ENCODE measurements at places on chromosomes 12 and 14. TPM values are rescaled to one million over a fixed set of nuclear protein-coding genes. Genes with fewer than 3 reads are reported as not detected.

VSX2 gene
- total RNA-seq: not detected

ITGA7 gene
- total RNA-seq: 9.1 TPM

CLECL1 gene
- not detected for total RNA-seq

ADAMTS20 gene
- 0.25 TPM for total RNA-seq

SLC15A4 gene
- total RNA-seq: 19.9 TPM

ATL1 gene
- total RNA-seq: 70.6 TPM

FAM90A1 gene
- total RNA-seq: not detected

METTL3 gene
- 46.7 TPM for total RNA-seq

WSB2 gene
- total RNA-seq: 215 TPM

HELB gene
- 3.9 TPM for total RNA-seq

LRP1-AS gene
- not detected for total RNA-seq

LYZ gene
- total RNA-seq: 3.2 TPM

SLC5A8 gene
- total RNA-seq: 2.2 TPM

TMEM121 gene
- 20.2 TPM for total RNA-seq

DAO gene
- total RNA-seq: not detected

FOXG1 gene
- total RNA-seq: 54.8 TPM

LUM gene
- total RNA-seq: 16.7 TPM

EPYC gene
- not detected for total RNA-seq

SIX1 gene
- 1.2 TPM for total RNA-seq

GPR84 gene
- total RNA-seq: not detected

VEZT gene
- 172 TPM for total RNA-seq

ACSS3 gene
- total RNA-seq: 6.9 TPM

BCL2L14 gene
- total RNA-seq: 0.25 TPM

STAC3 gene
- total RNA-seq: 0.25 TPM

SUSD6 gene
- 6.4 TPM for total RNA-seq

PTHLH gene
- under 0.01 TPM for total RNA-seq

VPS33A gene
- total RNA-seq: 15.5 TPM

MUCL1 gene
- total RNA-seq: not detected

KRT77 gene
- under 0.01 TPM for total RNA-seq
